ENCODE measurements at places on chromosomes 7 and 10.

DNA sequence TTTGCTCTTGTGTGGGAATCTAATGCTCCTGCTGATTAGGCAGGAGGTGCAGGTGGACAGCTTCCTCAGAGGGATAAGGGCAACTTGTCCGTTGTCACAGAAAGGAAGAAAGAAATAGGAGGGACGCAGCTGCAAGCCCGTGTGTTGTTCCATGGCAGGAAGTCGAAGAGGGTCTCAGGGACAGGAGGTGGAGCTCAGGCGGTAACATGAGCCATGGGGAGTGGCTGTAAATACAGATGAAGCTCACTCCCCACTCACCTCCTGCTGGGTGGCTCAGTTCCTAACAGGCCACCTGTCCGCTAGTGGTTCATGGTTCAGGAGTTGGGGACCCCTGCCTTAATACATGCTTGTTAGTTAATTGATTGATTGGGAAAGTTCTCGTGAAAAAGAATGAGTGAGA, 101.7 kb upstream of the SFMBT2 start:
- DNase-seq = no peak

GRCh38 chr10:83165265-83165664, 974.0 kb upstream of the GHITM start:
- no peak for DNase-seq

DNA sequence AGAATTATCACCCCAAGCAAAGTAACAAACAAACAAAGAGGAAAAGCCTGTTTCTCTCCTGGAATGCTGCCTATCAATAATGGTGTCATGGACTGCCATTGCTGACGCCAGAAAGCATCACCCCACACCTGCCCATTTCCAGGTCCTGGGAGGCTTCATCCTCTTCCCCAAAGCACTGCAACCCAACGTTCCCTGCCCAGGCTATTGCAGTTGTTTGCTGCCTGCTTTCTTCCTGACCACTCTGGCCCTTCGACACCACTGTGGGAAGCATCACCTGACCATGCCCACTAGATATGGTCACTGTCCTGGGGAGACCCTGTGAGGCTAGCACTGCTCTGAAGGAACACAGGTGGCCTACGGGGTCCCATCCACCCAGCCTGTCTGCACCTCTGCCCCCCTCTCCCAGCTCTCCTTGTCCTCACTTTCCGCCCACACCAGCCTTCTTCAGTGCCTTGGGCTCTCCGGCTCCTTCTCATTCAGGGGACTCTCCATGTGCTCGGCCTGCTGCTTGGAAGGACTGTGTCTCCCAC, 439.6 kb downstream of the GLRX3 start:
- DNase-seq = no peak

DNA sequence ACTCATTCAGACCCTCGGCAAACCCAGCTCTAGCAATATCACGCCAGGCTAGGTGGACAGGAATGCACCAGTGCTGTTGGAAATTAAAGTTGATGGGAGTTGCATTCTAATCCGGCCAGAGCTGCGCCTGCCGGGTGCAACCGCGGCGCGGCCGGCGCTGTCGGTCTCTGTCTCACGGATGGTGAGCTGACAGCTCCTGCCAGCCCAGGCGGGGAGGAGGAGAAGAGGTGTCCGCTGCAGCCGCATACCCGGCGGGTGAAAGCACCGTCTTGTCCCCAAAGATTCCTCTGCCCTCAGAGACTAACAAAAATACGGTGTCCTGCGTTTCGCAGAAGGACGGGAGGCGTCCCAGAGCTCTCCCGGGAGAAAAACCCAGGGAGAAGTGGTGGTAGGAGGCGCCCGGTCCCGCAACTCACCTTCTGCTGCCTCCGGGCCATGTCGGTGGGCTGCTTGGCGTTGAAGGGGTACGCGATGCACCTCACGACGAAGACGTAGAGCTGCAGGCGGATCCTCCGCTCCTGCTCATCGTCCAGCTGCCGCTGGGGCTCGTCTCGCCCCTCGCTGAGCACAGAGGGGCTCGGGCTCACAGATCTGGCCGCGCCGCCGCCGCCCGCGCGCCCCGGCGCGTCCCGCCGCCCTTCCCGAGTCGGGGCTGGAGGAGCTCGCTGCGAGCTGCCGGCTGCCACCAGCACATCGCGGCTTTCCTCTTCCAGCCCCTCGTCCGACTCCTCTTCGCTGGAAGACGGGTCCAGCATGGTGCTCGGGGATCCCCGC, 490 bp downstream of the CADPS2 start:
- no peak for DNase-seq

GRCh38 chr10:50497758-50498157, 126.0 kb downstream of the SGMS1 start:
- no peak for DNase-seq

GRCh38 chr7:54560723-54561122, 18.5 kb downstream of the VSTM2A start:
- DNase-seq = no peak

DNA sequence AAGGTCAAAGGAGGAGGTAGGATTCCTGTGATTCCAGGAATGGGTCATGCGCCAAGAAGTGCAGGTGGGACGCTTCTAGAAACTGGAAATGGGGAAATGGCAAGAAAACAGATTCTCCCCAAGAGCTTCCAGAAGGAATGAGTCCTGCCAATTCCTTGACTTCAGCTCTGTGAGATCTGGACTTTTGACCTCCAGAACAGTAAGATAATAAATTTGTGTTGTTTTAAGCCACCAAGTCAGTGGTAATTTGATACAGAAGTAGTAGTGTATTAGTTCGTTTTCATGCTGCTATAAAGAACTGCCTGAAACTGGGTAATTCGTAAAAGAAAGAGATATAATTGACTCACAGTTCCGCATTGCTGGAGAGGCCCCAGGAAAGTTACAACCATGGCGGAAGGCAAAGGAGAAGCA, 178.6 kb upstream of the GALNT17 start:
- DNase-seq = no peak

- no peak for DNase-seq
These were observed 175.3 kb downstream of the LCOR start for GRCh38 chr10:97007417-97007816.

- DNase-seq = no peak
These were observed 9.0 kb upstream of the CHN2 start for GRCh38 chr7:29185613-29186012.

DNA sequence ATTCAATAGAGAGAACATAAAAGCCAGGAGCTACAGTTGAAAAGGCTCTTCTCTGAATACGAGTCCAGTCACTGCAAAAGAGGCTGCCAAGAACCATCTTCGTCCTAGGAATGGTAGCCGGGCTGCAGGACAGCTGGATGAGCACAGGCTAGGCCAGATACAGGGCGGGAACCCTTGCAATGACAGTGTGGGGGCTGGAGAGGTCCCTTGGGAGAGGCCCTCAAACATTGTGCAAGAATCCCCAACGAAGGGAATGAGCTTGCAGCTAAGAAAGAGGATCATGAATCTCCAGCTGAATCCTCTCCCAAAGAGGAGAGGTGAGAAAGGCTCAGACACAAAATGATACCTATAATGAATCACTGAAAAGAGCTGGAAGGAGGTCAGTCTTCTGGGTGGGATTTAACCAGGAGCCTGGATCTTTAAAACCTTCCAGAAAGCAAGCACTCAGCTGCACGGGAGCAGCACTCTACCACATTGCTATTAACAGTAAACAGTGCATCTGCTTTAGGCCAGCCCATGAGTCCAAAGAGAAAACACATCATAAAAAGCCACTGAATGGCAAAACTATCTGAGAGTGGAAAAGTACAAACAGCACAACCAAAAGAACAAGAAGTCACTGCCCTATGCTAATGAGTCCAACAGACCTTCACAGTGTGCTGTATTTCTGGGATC, 287.9 kb downstream of the TNS3 start:
- DNase-seq = no peak

DNA sequence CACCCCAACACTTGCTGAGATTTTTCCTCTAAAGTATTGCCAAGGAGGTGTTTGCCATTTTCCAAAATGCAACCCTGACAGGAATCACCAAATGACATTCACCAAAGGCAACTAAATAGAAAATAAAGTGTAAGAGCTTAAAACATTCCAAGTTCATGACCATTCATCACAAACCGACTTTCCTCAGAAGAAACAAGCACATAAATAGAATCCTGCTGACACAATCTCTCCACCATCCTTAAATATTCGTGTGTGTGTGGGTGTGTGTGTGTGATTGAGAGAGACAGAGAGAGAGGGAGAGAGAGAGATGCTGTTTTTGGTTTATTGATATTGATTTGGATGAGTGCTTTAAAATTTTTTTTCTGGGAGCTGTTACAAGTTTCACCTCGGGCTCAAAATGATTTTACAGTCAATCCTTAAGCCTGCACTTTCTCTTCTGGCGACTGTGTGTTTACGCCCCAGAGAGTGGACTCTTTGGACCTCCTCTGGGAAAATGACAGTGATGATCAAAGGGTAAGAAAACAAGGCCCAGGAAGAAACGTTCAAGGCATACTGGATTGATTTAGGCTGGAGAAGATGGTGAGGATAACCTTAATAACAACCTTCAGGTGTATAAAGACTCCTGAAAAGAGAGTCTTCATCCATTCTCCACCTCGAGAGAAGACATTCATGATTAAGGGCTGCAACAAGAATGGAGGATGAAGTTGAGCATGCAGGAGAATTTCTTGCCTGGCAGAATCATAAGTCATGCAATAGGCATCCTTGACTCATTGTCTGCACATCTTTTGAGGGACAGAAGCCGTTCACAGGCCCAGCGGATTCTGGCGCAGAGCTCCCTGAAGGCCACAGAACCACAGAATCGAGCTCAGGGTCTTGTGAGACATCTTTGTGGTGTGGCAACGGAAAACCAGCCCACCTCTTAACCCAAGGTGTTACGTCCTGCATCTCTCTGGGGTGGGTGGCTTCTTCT, 104.4 kb upstream of the FGFR2 start:
- DNase-seq = no peak

DNA sequence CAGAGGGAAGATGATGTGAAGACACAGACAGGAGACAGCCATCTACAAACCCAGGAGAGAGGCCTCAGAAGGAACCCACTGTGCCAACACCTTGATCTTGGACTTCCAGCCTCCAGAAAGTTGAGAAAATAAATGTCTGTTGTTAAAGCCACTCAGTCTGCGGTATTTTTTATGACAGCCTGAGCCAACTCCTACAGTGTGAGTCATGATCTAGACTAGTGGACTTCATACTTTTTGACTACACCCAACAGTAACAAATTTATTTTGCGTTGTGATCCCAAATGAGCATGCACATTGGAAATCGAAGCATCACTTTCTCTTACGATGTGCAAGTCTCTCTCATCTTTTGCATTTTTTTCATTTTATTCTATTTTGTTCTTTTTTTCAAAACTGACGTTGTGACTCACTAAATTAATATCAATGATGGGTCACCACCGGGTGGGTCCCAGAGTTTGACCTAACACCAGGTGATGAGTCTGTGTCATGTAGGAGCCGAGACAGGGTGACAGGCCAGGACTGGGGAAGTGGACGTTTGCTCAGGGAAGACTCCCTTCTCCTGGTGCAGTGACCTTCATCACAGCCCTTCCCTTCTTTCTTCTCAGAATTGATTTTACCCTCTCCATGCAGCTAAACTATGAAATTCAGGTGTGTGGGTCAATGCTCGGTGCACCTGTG, 28.9 kb downstream of the PHYH start:
- DNase-seq = no peak

DNA sequence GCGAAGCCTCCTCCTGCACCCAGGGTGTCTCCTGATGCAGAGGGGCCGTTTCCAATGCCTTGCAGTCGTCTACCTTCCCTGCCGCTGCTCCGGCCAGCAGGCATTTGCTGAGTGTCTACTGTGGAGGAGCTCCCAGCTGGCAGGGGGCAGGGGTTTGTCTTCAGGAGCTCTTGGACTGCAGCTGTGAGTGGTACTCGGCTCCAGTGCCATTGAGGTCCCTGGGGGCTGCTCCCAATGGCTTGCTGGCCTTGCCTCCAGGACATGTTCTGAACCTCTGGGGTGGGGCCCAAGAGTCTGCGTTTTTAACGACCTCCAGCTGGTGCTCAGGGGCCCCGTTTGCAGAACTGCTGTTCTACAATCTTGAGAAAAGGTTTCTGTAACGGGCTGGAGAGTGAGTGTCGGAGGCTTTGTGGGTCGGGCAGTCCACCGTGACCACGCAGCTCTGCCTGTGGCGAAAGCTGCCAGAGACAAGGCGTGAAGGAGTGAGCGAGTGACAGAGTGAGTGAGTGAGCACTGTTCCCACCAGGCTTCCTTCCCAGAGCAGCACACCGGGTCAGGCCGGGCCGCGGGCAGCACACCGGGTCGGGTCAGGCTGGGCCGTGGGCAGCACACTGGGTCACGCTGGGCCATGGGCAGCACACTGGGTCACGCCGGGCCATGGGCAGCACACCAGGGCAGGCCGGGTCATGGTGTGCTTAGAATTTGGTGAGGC, 520.2 kb downstream of the PTPRN2 start:
- DNase-seq = no peak

GRCh38 chr10:4216726-4217125, 431.7 kb upstream of the KLF6 start:
- DNase-seq = no peak

DNA sequence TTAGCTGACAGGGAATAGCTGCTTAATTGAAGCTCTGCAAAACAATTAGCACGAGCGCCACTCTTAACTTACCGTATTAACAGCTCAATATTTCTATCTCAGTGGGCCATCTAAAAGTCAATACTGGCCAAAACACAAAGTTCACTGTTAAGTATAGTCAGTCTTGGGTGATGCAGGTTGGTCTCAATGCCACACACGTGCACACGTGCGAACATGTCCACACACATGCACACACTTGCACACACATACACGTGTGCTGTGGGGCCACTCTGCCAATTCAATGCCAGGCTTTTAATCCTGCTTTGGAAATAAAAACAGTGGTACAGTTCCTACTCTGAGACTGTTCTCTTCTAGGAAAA, 105.1 kb downstream of the GRB10 start:
- no peak for DNase-seq

GRCh38 chr7:133744451-133744850, 382.7 kb upstream of the LRGUK start:
- DNase-seq = no peak

- DNase-seq = no peak
These were observed 1.5 kb upstream of the MIOS start for GRCh38 chr7:7565018-7565680.

- DNase-seq = no peak
These were observed 44.9 kb downstream of the VIPR2 start for GRCh38 chr7:159099711-159100231.

GRCh38 chr10:78301481-78301880, 267.8 kb downstream of the RPS24 start:
- DNase-seq = no peak

DNA sequence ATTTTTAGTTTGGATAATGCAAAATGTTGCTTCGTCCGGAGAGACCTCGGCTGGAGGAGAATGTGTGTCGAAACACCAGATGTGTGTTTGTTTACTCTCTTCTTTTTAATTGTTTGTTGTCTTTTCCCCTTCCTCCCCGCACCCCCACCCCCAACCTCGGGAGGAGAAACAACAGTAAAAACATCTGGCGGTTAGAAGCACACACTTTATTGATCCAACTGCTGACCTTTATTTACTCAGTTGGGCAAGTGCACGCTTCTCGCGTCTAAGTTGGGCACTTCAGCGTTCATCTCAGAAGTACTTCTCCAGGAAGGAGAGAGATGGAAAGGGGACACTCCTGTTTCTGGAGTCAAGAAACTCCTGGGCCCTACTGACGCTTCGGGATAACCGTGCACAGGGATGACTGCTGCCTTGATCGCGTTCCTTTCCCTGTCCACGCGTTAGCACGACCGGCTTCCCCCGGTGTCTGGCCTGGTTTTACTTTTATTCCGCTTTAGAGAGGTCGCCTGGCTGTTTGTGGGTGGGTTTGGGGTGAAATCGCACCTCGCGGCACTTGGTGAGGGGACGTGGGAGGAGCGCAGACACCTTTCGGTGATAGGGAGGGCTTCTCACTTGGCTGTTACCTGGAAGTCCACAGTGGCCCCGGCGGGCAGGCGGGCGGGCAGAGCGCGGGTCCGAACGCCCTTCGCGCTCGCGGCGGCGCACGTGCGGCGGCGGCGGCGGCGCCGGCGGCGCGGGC, 168.3 kb upstream of the PPP1R3A start:
- no peak for DNase-seq

All from stimulated activated CD4-positive, alpha-beta T cell treated with anti-CD3 and anti-CD28 coated beads, Interleukin-1b, Interleukin-23, amount 100 ng/mL, for 24 hours (primary cell).